ENCODE measurements at places on chromosomes 3 and 15.
A peak's percentile ranks its signal among the peaks of the same experiment; 100 is the strongest.

DNA sequence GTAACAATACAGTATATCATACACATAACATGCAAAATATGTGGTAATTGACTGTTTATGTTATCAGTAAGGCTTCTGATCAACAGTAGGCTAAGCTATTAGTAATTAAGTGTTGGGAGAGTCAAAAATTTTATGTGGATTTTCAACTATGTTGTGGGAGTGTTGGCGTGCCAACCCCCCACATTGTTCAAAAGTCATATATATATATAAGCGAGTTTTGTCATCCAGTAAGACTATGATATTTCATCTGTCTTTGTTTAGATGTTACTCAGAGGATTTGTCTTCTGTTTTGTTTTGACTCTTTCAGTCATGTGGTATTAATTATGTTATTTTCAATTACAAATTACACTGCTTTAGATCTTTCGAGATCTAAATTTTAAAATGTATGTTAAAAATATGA is 51.0 kb upstream of the RAP2B start:
- DNase-seq: no peak

GRCh38 chr3:62007036-62007435 is 366.3 kb downstream of the FEZF2 start:
- DNase-seq: no peak

DNA sequence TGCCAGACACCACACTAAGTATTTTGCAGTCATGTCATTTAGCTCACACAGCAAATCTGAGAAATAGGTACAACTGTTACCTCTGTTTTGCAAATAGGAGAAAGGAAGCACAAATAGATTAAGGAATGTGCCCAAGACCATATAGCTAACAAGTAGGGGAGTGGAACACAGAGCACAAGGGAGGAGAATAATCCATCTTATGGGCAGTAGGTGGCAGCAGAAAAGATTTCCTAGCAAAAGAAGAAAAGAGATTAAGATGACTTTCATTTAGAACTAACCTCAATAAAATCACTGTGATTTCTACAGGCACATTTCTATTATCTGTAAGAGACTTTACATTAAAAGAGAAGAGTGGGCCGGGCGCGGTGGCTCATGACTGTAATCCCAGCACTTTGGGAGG is 49.1 kb downstream of the NR1I2 start:
- DNase-seq: no peak

GRCh38 chr3:185693985-185694653 is 108.0 kb downstream of the SENP2 start:
- DNase-seq: no peak

- peak; percentile 28 for DNase-seq
Measured at GRCh38 chr3:4350789-4351163, 47.6 kb downstream of the SETMAR start.

DNA sequence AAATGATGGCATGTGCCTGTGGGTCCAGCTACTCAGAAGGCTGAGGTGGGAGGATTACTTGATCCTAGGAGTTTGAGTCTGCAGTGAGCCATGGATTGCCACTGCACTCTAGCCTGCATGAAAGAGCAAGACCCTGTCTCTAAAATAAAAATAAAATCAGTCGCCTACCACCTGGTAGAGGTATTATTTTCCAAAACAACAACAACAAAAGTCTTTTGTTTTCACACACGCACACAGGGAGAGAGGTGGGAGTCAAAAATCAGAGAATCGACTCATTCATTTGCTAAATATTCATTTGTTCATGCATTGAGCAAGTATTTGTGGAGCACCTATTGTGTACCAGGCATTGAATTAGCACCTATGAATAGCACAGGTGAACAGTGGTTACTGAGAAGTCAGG is 218.1 kb downstream of the LRTM1 start:
- no peak for DNase-seq

DNA sequence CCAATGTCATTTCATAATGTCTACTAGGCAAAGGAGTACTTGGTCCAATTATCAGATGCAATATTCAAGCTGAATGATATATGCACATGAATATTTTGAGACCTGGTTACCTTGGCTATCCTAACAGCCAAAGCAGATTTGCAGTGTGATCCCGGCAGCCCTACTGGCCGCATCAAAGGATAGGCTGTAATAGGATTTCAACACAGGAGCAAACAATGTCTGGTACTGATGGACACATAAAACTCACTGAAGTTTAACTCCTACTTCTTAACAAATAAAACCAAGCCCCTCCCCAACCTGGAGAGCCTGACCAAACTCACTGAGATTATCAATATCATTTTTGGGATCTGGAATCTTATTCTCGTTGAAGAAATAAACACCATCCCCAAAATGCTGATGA is 130.2 kb downstream of the FOXP1 start:
- no peak for DNase-seq

Measured in Calu3 (cell line).